ENCODE measurements at places on chromosomes 12 and 14.

- no peak for DNase-seq
Observed at GRCh38 chr14:91961297-91962220, 14.1 kb upstream of the FBLN5 start.

- no peak for DNase-seq
Observed at GRCh38 chr12:68755536-68756243, 9.7 kb downstream of the SLC35E3 start.

DNA sequence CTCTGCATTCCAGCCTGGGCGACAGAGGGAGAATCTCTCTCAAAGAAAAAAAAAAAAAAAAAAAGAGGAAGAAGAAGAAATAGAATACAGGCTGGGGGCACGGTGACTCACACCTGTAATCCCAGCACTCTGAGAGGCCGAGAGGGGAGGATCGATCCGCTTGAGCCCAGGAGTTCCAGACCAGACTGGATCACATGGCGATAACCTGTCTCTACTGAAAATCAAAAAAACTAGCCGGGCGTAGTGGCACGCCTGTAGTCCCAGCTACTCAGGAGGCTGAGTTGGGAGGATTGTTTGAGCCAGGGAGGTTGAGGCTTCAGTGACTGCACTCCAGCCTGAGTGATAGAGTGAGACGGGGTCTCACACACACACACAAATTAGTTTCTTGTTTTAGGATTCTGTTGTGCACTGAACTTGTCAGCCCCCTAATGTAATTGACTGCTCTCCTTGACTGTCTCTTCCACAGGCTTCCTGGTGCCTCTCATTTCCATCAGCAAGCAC, 963 bp upstream of the TINF2 start:
- DNase-seq = peak; percentile 39

DNA sequence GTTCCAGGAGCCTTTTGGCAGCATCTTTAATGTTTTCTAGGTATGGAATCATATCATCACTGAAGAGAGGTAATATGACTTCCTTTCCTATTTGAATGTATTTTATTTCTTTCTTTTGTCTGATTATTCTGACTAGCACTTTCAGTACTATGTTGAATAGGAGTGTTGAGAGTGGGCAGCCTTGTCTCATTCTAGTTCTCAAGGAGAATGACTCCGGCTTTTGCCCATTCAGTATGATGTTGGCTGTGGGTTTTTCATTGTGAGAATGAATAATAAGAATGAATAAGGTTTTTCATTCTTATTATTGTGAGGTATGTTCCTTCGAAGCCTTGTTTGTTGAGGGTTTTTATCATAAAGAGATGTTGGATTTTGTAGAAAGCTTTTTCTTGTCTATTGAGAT, 98.9 kb downstream of the GPHN start:
- DNase-seq = no peak

DNA sequence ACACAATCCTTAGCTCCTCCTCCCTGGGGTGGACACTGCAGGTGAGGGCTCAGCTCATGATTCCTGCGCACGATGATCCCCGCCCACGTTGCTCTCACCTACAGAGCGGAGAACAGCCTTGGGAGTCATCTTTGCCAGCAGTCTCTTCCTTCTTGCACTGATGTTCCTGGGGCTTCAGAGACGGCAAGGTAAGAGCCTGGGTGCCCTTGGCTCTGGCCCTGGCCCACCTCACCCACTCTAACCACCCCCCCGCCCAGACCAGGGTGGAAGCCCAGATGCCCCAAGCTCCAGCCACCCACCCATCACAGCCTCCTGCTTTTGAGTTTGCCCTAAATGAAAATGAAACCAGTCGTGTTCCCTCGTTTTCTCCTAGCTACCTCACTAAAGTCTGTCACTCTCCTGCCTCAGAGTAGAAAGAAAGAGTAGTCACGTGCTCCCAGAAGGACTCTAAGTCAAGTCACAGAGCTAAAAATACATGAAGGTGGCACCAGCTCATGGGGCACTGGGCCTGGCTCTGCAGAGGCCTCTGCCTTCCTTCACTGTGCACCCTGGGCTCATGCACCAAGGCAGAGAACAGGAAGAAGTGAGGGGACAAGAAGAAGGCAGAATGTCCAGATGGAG, 9.0 kb downstream of the TAPBPL start:
- DNase-seq = peak; percentile 74

DNA sequence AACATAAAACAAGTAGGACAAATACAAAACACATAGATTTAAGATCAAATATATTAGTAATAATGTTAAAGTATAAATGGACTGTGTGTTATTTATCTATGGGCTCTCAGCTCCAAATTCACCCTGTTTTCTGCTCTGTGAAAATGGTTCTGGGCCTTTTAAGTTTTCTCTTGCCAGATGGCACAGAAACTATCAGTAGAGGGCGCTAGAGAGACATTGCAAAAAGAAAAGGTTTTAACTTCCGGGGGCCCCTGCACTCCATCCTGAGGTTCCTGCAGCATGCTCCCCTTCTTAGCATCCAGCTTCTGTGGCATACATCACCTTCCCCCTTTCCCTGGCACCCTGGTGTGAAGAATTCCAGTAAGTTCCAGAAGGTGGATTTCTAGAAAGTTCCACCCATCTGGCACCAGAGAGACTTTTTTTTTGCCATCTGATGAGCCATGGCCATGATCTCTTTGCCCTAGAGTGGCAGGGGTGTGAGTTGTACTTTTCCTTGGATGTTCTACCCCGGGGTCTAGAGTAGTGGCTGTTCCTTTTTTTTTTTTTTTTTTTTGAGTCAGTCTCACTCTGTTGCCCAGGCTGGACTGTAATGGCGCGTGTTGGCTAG, 29.3 kb downstream of the ZCRB1 start:
- DNase-seq = no peak

DNA sequence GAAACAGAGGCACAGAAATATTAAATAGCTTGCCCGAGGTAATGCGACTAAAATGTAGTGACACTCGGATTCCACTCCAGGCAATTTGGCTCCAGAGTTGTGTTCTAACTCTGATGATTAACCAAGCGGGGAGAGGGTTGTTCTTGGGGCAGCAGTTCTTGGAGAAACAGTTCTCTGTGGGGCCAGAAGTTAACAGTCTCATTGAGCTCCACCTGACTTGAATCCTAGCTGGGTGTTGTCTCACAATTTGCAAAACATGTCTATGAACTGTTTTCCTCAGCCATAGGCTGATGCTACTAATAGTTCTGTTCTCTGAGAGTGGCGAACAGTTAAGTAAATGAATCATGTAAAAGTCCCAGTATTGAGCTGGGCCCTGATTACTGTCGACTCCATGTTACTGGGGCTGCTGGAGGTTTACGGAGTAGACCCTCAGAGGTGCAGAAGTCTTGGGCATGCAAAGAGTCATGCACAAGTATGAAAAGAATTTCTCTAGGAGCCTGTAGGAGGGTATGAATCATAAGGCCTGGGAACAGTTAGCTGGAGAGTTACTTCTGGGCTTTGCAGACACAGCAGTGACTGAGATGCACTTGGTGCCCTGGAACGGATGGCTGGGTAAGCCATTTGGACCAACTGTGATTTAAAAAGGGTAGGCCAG, 15.4 kb upstream of the NIN start:
- DNase-seq = no peak

- no peak for DNase-seq
Observed at GRCh38 chr12:75650595-75651341, 139.4 kb upstream of the KRR1 start.

GRCh38 chr14:23056956-23057756, at the start of gene CDH24:
CDH24 (minus strand) TSS chr14:23057520; CDS start chr14:23055733, 1,787 bp downstream.
- DNase-seq = peak; percentile 77

DNA sequence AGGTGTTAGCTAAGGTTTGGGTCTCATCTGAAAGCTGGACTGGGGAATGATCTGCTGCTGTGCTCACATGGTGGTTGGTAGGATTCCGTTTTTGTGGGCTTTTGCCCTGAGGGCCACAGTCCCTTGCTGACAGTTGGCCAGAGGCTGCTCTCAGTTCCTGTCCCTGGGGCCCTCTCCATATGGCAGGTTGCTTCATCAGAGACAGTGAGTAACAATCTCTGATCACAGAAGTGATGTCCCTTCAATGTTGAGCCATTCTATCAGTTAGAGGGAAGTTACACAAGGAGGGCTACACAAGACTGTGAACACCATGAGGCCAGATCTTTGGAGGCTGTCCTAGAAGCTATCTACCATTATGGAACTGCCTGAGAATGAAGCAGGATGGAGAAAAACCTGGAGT, 137.2 kb downstream of the AACS start:
- DNase-seq = no peak

DNA sequence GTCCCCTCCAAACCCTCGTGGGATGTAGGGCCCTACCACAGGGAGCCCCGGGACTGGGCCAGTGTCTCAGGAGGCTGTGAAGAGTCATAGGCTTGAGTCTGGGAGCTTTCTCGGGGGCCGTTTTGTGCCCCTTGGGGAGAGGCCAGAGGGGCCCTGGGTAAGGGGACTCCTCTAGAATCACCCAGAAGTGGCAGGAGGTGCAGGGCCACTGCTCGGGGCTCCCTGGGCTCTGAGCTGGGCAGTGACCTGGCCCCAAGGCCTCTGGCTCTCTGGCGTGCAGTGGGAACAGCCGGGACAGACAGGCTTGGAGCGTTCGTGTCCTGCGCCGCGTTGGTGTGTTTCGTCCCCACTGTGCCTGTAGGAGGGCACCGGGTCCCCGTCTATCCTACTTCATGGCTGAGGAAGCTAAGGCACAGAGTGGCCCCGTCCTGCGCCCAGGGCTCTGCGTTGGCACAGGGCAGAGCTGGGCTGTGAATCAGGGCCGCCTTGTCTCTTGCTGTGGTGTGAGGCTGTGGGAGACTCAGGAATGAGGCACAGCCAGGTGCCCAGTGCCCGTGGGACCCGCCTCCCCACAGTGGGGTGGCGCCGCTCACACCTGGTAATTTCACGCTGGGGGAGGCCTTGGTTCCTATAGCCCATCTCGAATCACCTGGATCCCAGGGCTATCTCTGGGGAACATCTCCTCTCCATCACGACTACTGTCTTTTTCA, 23.8 kb upstream of the KIF26A start:
- DNase-seq = no peak

GRCh38 chr12:27244689-27245488, 803 bp downstream of the STK38L start:
- DNase-seq = no peak

DNA sequence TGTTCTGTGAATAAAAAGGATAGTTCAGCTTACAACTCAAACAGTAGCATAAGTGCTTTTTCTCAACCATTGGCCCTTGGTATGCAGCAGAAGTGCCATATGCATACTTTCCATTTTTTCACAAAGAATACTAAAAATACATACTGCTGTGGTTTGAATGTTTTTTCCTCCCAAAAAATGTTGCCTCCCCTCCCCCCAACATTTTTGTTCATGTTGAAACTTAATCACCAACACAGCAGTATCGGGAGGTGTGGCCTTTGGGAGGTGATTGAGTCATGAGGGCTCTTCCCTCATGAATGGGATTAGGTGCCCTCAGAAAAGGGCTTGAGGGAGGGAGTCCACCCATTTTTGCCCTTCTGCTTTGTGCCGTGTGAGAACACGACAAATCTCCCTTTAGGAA, 198.6 kb downstream of the ESR2 start:
- DNase-seq = no peak

- DNase-seq = no peak
Observed at GRCh38 chr12:109594556-109595317, 21.1 kb downstream of the MVK start.

- no peak for DNase-seq
Observed at GRCh38 chr12:120522568-120522967, 6.4 kb downstream of the COQ5 start.

- DNase-seq = no peak
Observed at GRCh38 chr12:129558036-129558435, 345.8 kb downstream of the TMEM132D start.

DNA sequence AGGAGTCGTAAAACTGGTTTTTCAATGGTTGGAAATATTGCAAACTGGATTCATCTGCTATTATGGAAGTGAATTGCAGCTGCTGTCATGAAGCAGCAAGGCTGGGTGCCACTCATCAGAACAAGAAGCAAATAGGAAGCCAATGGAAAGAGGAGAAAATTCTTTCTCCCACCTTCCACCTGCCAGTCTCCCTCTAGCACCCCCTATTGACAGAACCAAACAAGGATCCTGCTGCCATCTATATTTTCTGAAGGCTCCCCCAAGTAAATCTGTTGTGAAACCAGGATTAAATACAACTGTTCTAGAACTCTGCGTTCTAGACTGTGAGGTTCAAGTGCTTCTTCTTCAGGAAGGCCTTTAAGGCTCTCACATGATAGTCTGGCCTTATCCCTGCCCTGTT, 286.6 kb downstream of the AACS start:
- DNase-seq = no peak

- no peak for DNase-seq
Observed at GRCh38 chr12:73547421-73547820, 990.2 kb upstream of the ATXN7L3B start.

GRCh38 chr14:33647385-33647786, 303.5 kb downstream of the EGLN3 start:
- no peak for DNase-seq

- DNase-seq = no peak
Observed at GRCh38 chr12:15602051-15602672, 187.0 kb downstream of the EPS8 start.

DNA sequence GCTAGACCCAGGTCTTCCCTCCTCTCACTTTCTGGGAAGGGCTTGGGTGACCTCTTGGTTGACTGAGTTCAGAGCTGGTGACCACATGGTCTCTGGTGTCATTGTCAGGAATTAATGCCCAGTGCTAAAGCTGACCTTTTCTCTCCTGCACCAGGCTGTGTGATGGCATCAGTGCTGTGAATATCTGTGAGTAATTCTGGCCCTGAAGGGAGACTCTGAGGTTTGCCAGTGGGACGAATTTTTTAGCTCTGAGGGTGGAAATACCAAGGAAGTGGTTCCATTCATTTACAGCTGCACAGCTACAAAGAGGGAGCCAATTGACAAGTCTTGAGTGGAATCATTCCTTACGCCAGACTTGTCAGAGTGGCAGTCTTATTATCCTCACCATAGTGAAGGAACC, 6.2 kb upstream of the KRT86 start:
- DNase-seq = no peak

DNA sequence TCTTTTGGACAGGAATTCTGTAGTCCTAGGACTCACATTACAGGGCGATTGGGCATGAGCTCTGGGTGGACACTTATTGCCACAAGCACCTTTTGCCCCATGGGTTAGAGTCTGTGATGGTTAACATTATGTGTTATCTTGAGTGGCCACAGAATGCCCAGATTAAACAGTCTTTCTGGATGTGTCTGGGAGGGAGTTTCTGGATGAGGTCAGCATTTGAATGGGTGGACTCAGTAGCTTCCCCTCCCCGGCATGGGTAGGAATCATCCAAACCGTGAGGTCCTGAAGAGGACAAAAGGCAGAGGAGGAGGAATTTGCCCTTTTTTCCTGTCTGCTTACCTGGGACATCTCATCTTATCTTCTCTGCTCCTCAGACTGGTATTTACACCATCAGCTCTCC, 85.6 kb downstream of the BMP4 start:
- no peak for DNase-seq

Data from activated T-cell treated with anti-CD3 and anti-CD28 coated beads, Interleukin-2, amount 50 U/mL, for 24 hours (primary cell).